ENCODE measurements at places on chromosomes 3 and 15.

DNA sequence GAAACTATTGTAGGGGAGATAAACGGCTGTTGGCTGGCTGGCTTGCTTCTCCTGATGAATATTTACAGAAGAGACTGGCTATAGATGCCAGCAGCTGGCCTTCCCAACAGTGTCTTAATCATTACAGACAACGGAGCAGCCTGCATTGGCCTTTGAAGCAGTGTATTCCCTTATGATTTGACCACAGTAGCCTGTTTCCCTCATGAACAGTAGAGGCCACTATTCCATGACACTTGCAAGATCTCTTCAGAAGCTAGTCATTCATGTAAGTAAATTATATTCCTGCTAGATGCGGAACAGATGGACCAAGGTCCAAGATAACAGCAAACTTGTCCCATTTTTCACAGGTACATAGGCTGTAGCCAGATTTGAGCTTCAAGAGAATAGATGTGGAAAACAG is 47.3 kb downstream of the TMCO5A start:
- peak; percentile 14 for DNase-seq

DNA sequence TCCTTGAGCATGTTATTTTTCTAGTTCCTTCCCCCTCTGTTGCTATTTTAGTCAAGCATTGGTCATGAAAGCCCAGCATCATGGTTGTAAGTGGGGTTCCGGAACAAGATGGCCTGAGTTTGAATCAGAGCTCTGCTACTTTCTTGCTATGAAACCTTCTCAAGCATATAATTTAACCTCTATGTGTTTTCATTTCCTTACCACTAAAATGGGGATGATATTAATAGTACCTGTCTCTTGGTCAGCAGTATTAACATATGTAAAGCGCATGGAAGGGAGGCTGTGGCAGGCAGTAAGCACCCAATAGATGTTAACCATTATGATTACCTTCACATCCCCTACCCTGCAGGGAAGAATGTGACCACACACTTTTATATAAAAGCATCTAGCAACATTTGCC is 14.3 kb upstream of the SPRED1 start:
- no peak for DNase-seq

GRCh38 chr3:65666448-65667091 is 372.1 kb downstream of the MAGI1 start:
- peak; percentile 30 for DNase-seq

DNA sequence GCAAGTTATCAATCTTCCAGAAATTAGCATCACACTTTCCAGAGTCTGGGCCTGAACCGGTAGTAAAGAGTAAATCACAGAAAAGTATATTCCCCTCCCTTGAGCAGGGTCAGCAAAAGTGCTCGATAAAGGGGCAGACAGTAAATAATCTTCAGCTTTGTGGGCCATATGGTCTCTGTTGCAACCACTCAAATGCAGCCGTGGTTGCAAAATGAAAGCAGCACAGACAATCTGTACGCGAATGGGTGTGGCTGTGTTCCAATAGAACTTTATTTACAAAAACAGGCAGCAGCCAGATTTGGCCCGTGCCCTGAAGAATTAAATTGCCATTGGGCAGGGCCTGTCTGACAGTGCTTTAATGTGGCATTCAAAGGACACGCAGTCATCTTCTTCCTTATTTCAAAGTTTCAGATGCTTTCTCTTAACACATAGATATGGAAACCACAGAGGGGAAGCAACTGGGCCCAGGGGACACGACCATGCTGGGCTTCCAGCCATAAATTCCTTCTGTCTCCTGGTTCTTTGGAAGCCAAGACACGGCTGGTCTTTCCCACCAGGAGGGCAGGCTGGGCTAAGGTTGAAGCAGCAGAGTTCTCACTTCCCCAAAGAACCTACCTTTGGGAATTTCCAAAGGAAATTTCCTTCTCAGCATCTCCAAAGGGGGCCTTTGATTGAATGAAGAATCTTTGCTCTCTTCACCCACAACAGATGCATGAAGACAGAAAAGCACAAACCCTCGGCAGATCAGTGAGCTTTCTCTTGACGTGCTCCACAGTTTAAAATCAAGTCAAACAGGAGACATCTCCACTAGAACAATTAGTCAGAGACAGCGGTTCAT is 489.8 kb upstream of the PROK2 start:
- peak; percentile 79 for DNase-seq

DNA sequence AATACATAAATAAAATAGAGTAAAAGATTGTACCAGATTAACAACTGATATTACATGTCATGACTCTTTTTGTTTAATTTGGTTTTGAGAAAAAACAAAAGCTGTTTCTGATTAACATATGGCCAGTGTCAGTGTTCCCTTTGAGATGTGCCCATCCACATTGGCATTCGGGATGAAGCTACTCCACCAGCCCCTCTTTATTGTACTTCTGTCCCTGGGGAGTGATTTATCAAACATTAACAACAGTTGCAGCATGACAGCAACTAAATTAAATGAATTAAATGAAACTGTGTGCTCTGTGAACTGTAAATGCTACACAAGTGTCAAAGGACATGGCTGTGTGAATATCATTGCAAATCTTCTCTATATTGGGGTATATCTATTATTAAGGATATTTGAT is 25.9 kb upstream of the MTMR10 start:
- no peak for DNase-seq

- no peak for DNase-seq
Observed at GRCh38 chr3:32733631-32734229, 48.7 kb downstream of the CNOT10 start.

DNA sequence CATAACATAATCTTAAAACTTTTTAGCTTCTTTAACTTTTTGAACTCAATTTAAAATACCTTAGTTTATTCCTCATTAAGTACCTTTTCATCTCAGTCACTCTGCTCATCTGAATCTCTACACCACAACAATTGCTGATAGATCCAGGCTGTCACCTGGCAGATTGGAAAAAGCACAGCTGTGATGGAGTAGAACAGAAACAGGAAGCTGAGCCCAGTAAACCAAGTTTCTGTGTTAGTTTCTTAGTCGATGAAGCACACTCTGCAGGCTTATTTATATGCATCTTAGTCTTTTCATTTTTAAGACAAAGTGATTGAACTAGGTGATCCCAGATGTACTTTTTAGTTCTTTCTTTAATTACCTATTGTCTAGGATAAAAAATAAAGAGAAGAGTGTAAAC is 1398.0 kb upstream of the ALCAM start:
- no peak for DNase-seq

DNA sequence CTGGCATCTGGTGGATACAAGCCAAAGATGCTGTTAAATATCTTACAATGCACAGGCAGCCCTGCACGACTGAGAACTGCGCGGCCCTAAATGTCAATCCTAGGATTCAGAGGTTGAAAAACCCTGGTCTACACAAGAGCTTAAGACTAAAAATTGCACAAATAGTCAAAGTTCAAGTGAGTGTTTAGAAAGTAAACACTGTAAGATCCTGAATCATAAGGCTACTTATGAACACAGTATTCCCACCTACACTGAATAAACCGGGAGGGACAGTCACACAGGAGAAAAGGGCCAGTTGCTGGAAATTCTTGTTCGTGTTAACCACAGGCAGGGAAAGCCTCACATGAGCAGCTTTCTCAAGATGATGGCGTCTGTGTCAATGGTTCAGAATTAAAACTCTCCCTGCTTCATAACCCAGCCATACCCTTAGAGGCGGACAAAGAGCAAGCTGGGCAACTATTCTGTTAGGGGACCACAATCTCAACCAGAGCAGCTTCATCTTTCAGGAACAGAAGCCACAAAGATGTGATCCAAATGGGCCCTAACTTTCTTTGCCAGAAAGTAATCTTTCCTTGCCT is 37.7 kb downstream of the LRIG1 start:
- no peak for DNase-seq

GRCh38 chr3:39187372-39188155 is 4.8 kb downstream of the XIRP1 start:
- no peak for DNase-seq

DNA sequence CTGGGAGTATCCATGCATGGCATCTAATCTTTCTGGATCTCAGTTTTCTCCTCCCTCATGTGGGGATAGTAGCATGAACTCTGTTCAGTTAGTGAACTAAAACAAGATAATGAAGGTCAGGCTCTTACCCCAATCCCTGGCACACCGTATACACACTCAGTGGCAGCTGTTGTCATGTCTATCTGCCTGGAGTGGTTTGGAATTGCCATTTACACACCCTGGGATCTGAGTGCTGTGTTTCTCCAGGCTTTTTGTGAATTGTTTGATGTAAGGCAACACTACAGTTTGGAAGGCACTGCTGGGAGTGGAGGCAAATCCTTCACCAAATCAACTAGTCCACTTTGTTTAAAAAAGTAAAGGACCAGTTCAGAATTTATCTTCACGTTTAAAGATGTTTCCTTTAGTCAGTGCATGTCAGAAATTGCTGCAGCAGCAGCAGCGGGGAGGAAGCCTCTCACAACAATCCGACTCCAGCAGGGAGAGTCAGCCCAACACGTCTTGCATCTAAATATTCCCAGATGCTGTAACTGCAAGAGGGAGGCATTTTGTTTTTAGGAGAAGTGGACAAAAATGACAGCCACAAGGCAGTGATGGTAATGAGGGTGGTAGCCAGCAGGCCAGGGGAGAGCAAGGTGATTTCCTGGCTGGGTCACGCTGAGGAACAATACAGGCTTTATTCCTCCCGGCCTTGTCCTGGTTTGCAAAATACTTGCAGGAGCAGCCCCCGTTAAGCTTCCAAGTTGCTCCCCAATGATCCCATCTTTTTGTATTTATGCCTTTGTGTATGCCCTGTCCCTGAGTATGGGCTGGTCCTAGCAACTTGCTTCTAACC is 128.5 kb upstream of the LRIG1 start:
- no peak for DNase-seq

DNA sequence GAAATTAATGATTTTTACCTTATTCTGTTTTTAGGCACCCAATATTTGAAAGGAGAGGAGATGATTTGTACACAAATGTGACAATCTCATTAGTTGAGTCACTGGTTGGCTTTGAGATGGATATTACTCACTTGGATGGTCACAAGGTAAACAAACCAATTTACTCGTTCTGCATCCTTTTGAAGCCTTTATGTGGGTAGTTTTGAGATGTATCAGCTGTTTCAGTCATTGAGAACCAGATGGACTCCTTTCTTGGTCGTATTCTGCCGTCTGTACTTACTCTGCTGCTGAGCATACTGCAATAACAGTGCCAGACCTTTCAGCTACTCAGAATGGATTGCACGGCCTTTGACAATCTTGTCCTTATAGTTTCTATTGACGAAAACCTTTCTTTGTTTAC is 13.3 kb downstream of the DNAJB11 start:
- no peak for DNase-seq

DNA sequence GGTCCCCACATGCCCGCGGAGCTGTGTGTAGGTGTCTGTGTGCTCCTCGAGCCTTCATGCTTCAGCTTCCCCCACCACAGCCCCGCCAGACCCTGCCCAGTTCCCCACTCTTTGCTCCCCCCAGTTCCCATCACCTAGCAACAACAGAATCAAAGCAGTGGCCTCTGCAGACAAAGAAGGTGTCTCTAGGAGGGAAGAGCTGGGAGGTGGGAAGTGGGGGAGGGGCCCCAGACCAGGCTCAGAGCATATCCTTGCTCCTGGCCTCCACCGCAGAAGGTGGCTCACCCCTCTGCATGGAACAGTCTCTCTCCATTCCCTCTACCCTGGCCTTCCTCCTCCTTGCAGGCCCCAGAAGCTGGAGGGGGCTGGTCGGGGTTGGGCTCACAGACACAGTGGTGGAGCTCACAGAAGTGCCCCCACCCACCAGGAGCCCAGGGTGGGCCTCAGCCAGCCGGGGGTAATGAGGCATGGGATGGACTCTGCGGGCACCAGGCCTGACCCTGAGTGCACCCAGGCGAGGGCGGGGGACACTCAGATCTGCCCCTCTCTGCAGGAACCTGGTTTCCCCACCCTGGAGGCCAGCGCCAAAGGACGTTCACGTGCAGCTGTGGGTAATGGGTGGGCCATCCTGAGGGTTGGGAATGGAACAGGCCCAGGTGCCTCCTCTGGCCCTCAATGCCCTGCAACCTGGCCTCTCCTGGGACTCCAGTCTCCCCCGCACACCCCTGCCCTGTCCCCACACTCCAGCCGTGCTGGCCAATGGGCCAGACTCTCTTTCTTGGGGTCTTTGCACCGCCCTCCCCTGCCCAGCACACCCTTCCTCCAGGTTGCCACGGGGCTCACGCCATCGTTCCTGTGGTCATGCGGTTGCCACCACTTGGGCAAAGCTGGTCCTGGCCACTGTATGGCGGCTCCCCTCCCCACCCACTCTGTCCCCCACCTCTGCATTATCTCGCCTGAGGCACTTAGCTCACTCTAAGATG is 53.4 kb downstream of the TPRA1 start:
- no peak for DNase-seq

GRCh38 chr15:70483513-70483912 is 279.8 kb downstream of the UACA start:
- no peak for DNase-seq

GRCh38 chr3:30439451-30440053 is 166.8 kb upstream of the TGFBR2 start:
- no peak for DNase-seq

- no peak for DNase-seq
Observed at GRCh38 chr3:141234283-141234682, 2.7 kb downstream of the PXYLP1 start.

GRCh38 chr3:20307383-20307782 is 121.4 kb upstream of the SGO1 start:
- no peak for DNase-seq

DNA sequence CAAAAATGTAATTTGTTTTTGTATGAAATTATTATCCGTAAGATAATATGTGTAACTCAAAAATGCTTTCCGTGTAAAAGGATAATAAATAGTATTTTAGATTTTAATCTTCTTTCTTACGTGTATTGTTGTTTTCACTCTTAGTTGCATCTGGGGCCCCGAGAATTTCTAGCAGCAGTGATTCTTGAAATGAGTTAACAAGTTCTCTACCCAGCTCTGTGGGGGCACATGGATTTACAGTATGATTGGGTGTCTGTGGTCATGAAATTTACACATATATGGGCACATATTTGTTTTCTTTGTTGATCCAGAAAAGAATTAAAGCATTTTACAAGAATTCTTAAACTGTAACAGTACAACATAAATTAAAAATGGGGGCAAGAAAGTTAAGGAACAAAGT is 145.9 kb upstream of the LRRFIP2 start:
- no peak for DNase-seq

- no peak for DNase-seq
Observed at GRCh38 chr3:10707400-10708215, 108.4 kb upstream of the SLC6A11 start.

DNA sequence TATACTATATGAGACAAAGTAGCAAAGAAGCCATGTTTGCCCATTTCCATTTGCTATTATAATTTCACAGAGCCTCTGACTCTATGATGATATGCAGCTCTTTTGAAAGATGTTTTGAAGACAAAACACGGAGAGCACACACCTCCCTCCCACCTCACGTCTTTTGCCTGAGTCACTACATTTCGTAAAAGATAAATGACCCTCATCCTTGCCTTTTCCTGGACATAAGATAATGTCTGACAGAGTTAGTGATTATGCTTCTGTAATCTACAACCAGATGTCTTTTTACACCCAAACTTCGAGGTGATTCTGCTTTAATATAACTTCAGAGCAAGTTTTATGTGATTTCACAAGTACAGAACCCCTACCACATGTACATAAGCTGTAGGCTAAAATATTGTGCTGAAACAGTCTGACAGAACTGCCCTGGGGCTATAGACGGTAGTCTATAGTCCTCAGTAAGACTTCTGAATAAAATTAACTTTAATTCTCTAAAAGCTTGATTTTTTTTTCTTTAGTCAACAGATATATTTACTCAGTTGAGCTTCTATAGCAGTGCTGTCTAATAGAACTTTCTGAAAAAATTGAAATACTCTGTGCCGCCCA is 99.9 kb downstream of the CD200R1L start:
- DNase-seq = peak; percentile 49

GRCh38 chr3:59443618-59444293 is 393.9 kb upstream of the CFAP20DC start:
- DNase-seq = no peak
